ENCODE measurements at places on chromosomes 16 and 17. TPM values are rescaled to one million over a fixed set of nuclear protein-coding genes. Genes with fewer than 3 reads are reported as not detected.

TEPSIN gene
- 13.8 TPM for total RNA-seq

CCL8 gene
- total RNA-seq, result not detected

SCNN1B gene
- 0.34 TPM for total RNA-seq

KRTAP2-1 gene
- total RNA-seq, result not detected

CCL5 gene
- 2.1 TPM for total RNA-seq

DNAH9 gene
- not detected for total RNA-seq

C17orf107 gene
- 0.36 TPM for total RNA-seq

SLC13A2 gene
- 0.16 TPM for total RNA-seq

TMEM114 gene
- not detected for total RNA-seq

GHDC gene
- 18.8 TPM for total RNA-seq

NOL11 gene
- total RNA-seq, result 67.3 TPM

SECTM1 gene
- 1.4 TPM for total RNA-seq

CCL1 gene
- total RNA-seq, result not detected

OR1A1 gene
- not detected for total RNA-seq

TUFM gene
- 284 TPM for total RNA-seq

NPIPA2 gene
- total RNA-seq, result 2.0 TPM

EIF3CL gene
- total RNA-seq, result 65.6 TPM

KRTAP2-3 gene
- total RNA-seq, result not detected

SHISA9 gene
- not detected for total RNA-seq

CACNG5 gene
- not detected for total RNA-seq

PERCC1 gene
- not detected for total RNA-seq

TMEM88 gene
- total RNA-seq, result 0.45 TPM

GGT6 gene
- not detected for total RNA-seq

SPN gene
- not detected for total RNA-seq

GAS2L2 gene
- not detected for total RNA-seq

KRT23 gene
- not detected for total RNA-seq

SNX20 gene
- total RNA-seq, result not detected

ITGB3 gene
- 5.1 TPM for total RNA-seq

GCGR gene
- 0.35 TPM for total RNA-seq

ST6GALNAC1 gene
- 0.27 TPM for total RNA-seq

ZNF48 gene
- 14.8 TPM for total RNA-seq

ACSM5 gene
- total RNA-seq, result not detected

CDRT4 gene
- total RNA-seq, result not detected

ETV4 gene
- 52.2 TPM for total RNA-seq

SPIRE2 gene
- total RNA-seq, result 8.1 TPM

LLGL2 gene
- 30.9 TPM for total RNA-seq

JUP gene
- 119 TPM for total RNA-seq

CMTM2 gene
- total RNA-seq, result not detected

GPR139 gene
- total RNA-seq, result not detected

YBX2 gene
- 0.47 TPM for total RNA-seq

OR2C1 gene
- not detected for total RNA-seq

RSKR gene
- total RNA-seq, result 4.6 TPM

PRSS33 gene
- not detected for total RNA-seq

ACAP1 gene
- total RNA-seq, result 3.1 TPM

CPHXL2 gene
- not detected for total RNA-seq

CDH16 gene
- 2.0 TPM for total RNA-seq

UQCRC2 gene
- 288 TPM for total RNA-seq

WDR81 gene
- total RNA-seq, result 33.0 TPM

CFAP119 gene
- 8.6 TPM for total RNA-seq

PLLP gene
- total RNA-seq, result 1.0 TPM

SHISA6 gene
- not detected for total RNA-seq

DDX28 gene
- 18.9 TPM for total RNA-seq

TBC1D3C gene
- total RNA-seq, result not detected

FADS6 gene
- total RNA-seq, result not detected

TLCD3A gene
- 54.6 TPM for total RNA-seq

FBXO39 gene
- not detected for total RNA-seq

SEPTIN12 gene
- total RNA-seq, result not detected

FAM20A gene
- not detected for total RNA-seq

Measured in A549 treated with ZK216348 at 1 μM for 4 hours (cell line).